ENCODE measurements at places on chromosomes 5 and 9. TPM values are rescaled to one million over a fixed set of nuclear protein-coding genes. Genes with fewer than 3 reads are reported as not detected.

The FNIP1 gene
- 61.7 TPM for total RNA-seq

The LCN15 gene
- total RNA-seq, result not detected

The GPR151 gene
- not detected for total RNA-seq

The STC2 gene
- total RNA-seq, result 487 TPM

The LTC4S gene
- total RNA-seq, result 0.59 TPM

The MSMP gene
- total RNA-seq, result 0.30 TPM

The PCDHA12 gene
- 0.18 TPM for total RNA-seq

The RANBP3L gene
- 0.60 TPM for total RNA-seq

The DBH gene
- total RNA-seq, result not detected

The SCGB3A2 gene
- not detected for total RNA-seq

The LPAR1 gene
- 82.0 TPM for total RNA-seq

The TNC gene
- 206 TPM for total RNA-seq

The EQTN gene
- total RNA-seq, result not detected

The SMIM33 gene
- total RNA-seq, result not detected

The NINJ1 gene
- total RNA-seq, result 36.3 TPM

The SOX30 gene
- total RNA-seq, result not detected

The LCN9 gene
- not detected for total RNA-seq

The CTSV gene
- total RNA-seq, result 0.74 TPM

The FYB1 gene
- not detected for total RNA-seq

The ROR2 gene
- total RNA-seq, result 20.5 TPM

The SVEP1 gene
- 9.2 TPM for total RNA-seq

The SREK1 gene
- total RNA-seq, result 69.5 TPM

The AK1 gene
- 36.2 TPM for total RNA-seq

The OLFM1 gene
- 2.9 TPM for total RNA-seq

The ADAMTS6 gene
- 86.5 TPM for total RNA-seq

The C6 gene
- total RNA-seq, result not detected

The SLC6A7 gene
- not detected for total RNA-seq

The AP3B1 gene
- 58.2 TPM for total RNA-seq

The PRDM9 gene
- not detected for total RNA-seq

The MARCHF11 gene
- not detected for total RNA-seq

The RASGRF2 gene
- total RNA-seq, result 5.1 TPM

The CORO2A gene
- 0.30 TPM for total RNA-seq

The TIMD4 gene
- total RNA-seq, result not detected

The AHRR gene
- 10.7 TPM for total RNA-seq

The SPINK6 gene
- total RNA-seq, result not detected

The TMC1 gene
- total RNA-seq, result 0.28 TPM

The NR2F1-AS1 gene
- 15.4 TPM for total RNA-seq

The PCDHA9 gene
- under 0.01 TPM for total RNA-seq

The MED22 gene
- total RNA-seq, result 24.0 TPM

The CDC25C gene
- total RNA-seq, result 0.30 TPM

The RIGI gene
- total RNA-seq, result 7.1 TPM

The CLIC3 gene
- 3.3 TPM for total RNA-seq

The ZNF462 gene
- 17.2 TPM for total RNA-seq

The EXD3 gene
- total RNA-seq, result 12.2 TPM

The PCDHA2 gene
- total RNA-seq, result 0.05 TPM

The TAF1L gene
- total RNA-seq, result not detected

The SHC3 gene
- total RNA-seq, result 79.2 TPM

The SLC1A3 gene
- total RNA-seq, result 14.3 TPM

The IRX2 gene
- not detected for total RNA-seq

The PCDHGB1 gene
- total RNA-seq, result 3.3 TPM

The PHF24 gene
- 0.30 TPM for total RNA-seq

The LURAP1L gene
- total RNA-seq, result 9.0 TPM

Data from smooth muscle cell of the umbilical artery (primary cell).